Dorsolateral prefrontal cortex (tissue), 122 donors: ENCODE measurements at places on chromosomes 5 and 9. TPM values are rescaled to one million over a fixed set of nuclear protein-coding genes. Genes with fewer than 3 reads are reported as not detected.

The HSDL2 gene
- total RNA-seq = 37.2 TPM

The SPIN1 gene
- total RNA-seq = 192 TPM

The RABEPK gene
- total RNA-seq = 24.0 TPM

The EIF4E1B gene
- 8.3 TPM for total RNA-seq

The TNFSF8 gene
- 0.23 TPM for total RNA-seq

The NOP16 gene
- total RNA-seq = 11.6 TPM

The C9 gene
- not detected for total RNA-seq

The FAM153A gene
- 59.8 TPM for total RNA-seq

The OR1Q1 gene
- not detected for total RNA-seq

The SV2C gene
- 12.2 TPM for total RNA-seq

The CD72 gene
- 0.50 TPM for total RNA-seq

The PPP2R2B gene
- total RNA-seq = 210 TPM

The PCDHA5 gene
- total RNA-seq = 7.5 TPM

The SPINK4 gene
- total RNA-seq = not detected

The CDKN2B-AS1 gene
- total RNA-seq = 3.7 TPM

The MYORG gene
- 43.6 TPM for total RNA-seq
